ENCODE measurements at places on chromosomes 16 and 17.
A peak's percentile ranks its signal among the peaks of the same experiment; 100 is the strongest.

- DNase-seq: no peak
These were observed 25.0 kb downstream of the ZNF469 start for GRCh38 chr16:88407807-88408206.

DNA sequence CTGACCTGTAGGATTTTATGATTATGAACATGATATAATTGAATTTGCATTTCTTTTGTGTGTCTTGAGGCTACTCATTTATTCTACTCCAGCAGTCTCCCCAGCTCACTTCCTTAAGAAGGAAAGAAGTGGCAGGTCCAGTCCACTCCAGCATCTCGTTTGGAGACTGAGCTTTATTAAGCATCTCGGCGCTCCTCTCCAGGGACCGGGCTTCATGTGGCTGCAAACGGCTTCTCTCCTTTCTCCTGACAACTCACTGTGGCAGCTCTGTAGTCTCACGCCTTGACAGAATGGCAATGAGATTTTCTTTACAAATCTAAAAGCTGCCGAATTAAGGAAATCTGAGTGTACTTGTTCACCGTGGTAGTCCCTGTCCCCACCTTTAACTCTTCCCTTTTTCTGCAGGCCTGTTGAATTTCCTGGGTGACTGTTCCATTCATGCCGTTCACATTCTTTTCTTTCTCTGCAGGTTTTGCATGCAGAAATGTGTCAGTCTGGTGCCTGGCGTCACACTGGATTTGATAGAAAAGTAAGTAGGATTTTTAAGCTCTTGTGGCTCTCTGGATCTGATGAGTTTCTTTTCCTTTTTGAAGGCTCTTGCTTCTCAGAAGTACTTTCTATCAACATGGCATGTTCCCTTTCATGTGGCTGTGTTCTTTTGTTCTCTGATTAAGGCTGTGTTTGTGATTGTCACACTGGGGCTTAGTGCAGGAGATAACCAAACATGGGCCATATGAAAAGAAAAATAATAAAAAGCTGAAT is 200.5 kb upstream of the CHMP6 start:
- peak; percentile 50 for DNase-seq

DNA sequence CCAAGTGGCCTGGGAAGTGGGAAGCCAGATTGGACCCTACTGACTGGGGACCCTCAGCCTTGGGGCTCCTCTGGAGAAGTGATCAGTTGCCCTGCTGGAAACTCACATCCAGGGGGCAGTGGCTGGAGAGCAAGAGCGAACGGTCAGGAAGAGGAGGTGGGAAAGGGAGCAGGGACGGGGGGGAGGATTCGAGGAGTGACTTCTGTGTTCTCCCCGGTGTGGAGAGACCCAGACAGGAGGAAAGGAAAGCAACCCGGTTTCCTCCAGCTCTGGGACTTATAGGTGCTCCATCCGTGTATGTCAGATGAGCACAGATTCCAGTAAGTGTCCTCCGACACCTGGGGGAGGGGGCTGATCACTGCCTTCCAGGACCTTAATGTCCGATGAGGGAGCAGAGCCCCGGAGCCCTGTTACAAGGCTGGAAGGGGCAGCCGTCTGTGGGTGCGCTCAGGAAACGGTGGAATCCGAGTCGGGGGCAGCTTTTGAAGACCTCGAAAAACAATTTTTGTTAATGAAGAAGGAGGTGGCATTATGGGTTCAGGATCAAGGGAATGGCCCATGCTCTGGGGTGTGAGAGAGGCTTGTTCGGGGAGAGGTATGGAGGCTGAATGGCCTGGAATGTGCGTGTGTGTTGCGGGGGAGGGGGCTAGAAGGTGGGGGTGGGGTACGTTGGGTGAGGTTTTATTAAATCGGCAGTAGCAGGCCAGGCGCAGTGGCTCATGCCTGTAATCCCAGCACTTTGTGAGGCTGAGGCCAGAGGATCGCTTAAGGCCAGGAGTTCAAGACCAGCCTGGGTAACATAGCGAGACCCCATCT is 34.8 kb upstream of the NDRG4 start:
- no peak for DNase-seq

DNA sequence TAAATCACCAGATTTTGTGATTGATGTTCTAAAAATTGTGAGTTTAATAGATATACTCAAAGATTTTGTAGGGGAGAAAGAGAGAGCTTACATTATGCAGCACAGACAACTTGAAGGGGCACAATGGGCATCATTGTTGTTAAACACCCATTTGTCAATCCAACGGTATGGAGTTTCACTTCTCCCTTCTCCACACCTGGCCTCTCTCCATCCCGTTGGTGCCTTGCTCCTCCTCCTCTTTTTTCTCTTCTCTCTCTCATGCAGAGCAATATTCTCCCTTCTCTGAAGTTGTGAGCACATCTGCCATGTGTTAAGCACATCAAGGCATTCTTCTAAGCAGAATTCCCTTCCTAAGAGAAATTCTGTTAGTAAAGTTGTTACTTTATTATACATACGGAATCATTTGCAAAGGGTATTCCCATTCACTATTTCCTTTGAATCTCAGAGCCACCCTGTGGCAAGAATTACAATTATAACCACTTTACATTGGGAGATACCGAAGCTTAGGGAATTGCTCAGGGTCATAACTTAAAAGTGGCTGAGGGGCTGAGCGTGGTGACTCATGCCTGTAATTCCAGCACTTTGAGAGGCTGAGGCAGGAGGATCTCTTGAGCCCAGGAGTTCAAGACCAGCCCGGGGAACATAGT is 40.5 kb upstream of the SKAP1 start:
- no peak for DNase-seq

DNA sequence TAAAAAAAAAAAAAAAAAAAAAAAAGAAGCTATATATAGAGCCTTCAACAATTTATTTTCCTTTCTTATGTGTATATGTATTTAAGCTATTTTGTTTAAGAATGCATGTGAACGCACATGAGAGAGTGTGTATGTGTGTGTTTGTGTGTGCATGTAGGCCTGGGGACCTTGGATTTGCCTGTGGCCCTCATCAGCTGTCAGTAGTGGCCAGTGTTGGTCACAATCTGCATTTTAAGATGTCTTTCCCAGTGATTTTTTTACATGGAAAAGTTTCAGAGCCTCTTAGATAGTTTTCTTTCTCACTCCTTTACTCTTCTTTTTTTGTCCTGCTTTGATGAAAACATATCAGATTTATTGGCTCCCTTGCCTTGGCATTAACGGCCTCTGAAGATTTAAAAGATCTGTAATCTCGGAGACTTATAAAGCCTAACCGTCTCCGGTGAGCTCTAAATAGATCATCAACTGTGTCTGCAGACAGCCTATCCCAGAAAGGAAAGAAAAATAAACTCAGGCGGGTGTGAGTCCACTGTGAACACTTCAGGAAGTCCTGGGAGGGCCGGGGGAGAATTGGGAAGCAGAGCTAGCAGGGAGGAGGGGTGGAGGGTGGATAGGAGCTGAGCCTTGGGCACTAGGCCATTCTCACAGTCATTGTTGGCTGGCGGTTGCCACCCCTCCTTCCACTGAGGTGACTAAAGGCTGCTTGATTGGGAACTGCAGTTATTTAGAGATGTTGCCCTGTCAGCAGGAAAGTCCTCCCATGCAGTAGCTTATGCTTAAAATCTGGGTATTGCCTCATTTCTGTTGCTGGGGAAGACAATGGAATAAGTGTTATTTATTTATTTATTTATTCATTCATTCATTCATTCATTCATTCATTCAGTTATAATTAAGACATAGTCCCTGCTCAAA is 86.8 kb downstream of the WWP2 start:
- DNase-seq: no peak

DNA sequence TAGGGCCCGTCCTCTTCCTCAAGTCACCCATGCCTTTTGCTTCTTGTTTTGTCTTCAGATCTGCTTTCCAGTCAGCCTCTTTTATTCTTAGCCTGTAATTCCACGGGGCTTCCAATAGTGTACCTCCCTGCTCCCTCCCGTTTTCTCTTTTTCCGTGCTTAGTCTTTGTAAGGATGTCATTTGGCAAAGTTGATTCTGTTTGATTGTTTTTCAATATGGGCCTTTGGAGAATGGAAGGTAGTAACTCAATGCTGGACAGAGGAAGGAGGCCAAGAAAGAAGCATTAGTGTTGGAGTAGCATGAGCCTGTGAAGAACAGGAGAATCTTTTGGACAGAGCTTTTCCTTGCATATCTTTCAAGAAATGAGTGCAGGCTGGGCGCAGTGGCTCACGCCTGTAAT is 6.5 kb downstream of the WWP2 start:
- DNase-seq: no peak

GRCh38 chr17:68613739-68614298 is 12.7 kb upstream of the FAM20A start:
- DNase-seq: peak; percentile 37
